ENCODE measurements at places on chromosomes 5 and 9.

DNA sequence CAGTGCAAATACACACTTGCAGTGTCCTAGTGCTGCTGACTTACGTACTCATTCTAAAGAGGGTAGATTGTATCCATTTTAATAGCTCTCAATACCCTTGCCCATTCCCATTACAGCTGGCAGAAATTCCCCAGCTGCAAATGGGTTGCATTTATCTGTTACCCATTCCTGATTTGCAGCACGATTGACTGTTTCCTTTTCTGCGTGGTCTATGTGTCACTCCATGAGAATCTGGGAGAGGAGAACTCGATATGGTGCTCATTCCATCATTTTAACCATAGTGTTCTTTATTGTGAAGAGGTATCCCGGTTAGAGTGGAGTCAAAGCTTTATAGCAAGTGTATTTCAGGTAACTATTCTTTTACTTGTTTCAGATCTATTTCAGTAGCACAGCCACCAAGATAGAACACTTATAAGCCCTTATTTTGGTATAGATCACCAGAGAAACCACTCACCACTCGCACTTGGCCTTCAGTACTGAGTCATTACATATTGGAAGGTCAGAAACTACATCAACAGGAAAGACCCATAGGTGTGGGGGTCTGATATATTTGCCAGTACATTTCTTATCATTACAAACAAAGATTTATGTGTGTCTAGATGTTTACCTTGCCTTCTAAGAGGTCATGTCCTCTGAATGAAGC lies 139.5 kb downstream of the MUSK start:
- no peak for DNase-seq

GRCh38 chr9:78167356-78167755 lies 68.5 kb upstream of the CEP78 start:
- no peak for DNase-seq

DNA sequence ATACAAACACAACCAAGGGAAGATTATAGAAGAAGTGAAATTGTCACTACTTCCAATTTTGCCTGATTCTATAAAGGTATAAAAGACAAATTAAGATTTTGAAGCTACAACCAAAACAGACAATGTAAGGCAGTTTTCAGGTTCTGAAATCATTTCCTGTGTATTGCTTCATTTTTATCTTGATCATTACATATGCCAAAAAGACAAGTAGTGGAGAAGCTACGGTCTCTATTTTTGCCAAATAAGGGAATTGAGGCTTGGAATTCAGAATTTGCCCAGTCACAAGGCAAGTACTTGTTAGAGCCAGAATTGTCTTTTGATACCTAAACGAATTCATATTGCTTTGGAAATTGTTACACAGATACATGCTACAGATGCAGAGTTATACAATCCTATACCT lies 20.6 kb downstream of the EDIL3 start:
- peak; percentile 30 for DNase-seq

- DNase-seq = no peak
These were observed 1.1 kb downstream of the SLC6A7 start for GRCh38 chr5:150190987-150191386.

- DNase-seq = no peak
These were observed 69.9 kb downstream of the HSPA4 start for GRCh38 chr5:133121611-133122150.

DNA sequence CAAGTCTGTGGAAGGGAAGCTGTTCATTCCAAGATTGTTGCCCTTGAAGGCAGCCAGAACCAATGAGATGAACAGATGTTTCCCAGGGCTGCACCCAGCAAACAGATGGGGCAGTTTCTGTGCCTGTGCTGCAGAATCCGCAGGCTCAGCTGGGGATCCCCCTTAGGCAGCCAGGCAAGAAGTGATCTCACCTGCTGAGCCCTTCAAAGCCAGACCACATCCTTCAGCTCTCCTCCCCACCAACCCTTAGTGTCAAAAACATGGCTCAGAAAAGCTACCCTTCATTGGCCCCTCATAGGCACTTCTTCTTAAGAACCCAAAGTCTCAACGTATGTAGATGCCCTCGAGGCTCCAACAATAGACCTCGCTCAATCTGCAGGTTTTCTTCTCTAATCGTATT lies 626.7 kb downstream of the CCDC171 start:
- DNase-seq = no peak

DNA sequence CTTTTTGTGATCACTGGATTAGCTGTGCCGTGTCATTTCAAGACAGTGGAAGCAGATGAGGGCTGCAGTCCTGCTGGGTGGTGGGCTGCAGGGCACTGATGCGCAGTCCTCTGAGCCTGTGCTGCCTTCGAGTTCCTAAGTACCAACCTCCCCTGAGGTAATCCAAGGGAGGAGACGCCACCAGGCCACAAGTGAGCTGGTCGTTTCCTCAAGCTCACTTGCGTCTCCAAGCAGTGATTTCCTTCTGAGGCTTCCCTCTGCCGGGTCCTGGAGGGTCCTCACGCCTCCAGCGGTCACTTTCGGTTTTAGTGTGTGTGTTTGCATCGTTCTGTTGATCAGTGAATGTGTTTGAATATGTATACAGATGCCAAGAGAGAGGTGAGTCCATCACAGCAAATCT lies 115.7 kb downstream of the TRIO start:
- no peak for DNase-seq

GRCh38 chr9:86753836-86754235 lies 193.5 kb downstream of the GAS1 start:
- DNase-seq = no peak

DNA sequence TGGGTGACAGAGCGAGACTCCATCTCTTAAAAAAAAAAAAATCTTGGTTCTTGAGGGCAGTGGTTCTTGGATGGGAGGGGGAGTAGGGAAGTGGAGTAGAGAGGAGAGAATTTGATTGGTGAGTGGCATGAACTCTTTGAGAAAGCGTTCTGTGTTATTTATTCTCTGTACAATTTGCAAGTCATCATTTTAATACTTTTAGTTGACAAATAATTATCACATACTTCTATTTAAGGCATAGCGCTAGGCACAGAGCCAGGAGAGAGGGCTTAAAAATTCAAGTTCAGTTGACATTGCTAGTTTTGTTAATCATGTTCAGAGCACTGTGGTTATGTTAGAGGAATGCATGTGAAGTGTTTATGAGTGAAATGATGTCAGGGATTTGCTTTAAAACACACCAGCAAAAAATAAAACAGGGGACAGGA lies 24.6 kb downstream of the HSDL2 start:
- no peak for DNase-seq

DNA sequence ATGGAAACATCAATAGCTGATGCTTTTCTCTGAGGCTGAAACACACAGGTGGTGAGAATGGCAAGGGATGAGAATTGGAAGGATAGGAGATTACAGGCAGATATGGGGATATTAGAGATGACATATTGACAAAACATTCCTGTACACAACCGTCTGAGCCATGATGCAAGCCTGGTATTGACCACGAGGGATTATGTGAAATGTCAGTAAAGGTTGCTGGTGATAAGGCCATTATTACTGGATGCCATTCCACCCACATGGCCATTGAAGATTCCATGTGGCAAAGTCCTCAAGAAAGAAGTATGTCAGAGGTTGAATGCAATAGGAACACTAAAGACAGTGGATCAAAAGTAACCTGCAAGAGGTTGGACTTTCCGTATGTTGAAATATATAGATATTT lies 15.7 kb downstream of the GRAMD2B start:
- DNase-seq = no peak

- no peak for DNase-seq
These were observed 700.3 kb upstream of the TYRP1 start for GRCh38 chr9:11992866-11993265.

DNA sequence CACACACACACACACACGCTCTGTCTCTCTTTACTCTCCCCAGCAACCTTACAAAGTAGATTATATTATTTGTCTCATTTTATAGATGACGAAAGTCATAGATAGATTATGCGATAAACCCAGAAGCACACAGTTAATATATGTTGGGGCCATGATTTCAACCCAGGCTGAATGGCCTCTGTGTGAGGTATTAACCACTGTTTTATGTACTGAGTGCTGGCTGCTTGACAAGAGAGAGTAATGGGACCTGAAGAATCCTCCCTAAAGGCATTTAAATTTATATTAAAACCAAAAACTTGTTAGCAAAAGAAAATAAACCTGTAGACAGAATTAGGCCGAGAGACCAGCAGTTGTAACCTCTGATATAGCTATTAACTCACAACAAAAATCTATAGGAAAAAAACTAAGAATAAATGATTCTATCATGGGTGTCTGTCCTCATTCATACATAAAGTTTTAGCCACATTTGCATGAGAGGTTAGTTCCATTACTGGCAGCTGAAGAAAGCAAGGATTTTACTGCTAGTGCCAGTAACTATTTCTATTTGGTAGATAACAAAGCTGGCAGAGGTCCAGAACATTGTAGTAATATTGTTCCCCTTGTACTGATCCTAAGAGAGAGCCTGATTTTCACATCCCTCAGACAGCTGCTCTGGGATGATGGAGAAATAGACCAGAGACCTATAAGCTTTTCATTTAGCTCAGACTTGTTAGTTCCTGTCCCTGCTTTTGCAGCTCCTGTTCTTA lies 250.9 kb downstream of the ADGRV1 start:
- DNase-seq = no peak

DNA sequence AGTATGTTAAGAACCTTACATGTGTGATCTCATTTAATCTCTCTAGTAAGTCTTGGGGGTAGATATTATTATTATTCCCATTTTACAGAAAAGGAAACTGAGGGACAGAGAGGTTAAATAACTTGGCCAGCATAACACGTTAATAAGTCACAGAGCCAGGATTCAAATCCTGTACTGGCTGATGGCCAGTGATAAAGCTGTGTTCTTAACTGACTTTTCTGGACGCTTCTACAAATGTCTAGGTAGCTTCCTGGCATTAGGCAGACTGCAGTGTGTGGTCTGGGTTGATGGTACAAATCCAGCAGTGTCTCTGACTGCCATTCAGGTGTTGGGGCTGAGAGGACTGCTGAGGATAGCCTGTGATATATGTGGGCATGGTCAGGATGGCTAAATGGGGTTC lies 125.8 kb upstream of the CXCL14 start:
- no peak for DNase-seq

DNA sequence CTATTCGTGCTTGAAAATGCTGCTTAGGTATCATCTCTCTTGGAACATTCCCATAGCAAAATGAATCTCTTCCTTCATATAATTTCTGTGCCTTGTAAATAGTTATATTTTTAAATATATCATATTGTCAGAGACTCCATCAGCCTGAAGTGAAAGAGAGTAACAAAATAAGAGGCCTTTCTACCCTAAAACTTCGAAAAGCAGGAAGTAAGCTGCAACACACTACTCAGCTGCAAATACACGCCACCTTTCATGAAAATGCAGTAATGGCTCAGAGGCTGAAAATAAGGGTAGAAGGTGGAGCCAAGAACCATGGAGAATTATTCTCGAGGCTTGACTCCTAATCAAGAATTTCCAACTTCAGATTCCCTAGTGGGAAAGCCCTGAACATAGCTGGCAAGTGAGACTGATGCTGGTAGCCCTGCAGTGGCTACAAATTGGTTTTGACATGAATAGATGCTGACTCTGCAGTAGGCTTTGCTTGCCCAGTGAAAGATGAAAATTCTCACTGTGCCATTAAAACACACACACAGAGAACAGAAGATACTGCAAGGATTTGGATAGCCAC lies 30.2 kb upstream of the PTGER4 start:
- DNase-seq = no peak

GRCh38 chr5:95261437-95262175 lies 23.3 kb downstream of the MCTP1 start:
- DNase-seq = peak; percentile 58

DNA sequence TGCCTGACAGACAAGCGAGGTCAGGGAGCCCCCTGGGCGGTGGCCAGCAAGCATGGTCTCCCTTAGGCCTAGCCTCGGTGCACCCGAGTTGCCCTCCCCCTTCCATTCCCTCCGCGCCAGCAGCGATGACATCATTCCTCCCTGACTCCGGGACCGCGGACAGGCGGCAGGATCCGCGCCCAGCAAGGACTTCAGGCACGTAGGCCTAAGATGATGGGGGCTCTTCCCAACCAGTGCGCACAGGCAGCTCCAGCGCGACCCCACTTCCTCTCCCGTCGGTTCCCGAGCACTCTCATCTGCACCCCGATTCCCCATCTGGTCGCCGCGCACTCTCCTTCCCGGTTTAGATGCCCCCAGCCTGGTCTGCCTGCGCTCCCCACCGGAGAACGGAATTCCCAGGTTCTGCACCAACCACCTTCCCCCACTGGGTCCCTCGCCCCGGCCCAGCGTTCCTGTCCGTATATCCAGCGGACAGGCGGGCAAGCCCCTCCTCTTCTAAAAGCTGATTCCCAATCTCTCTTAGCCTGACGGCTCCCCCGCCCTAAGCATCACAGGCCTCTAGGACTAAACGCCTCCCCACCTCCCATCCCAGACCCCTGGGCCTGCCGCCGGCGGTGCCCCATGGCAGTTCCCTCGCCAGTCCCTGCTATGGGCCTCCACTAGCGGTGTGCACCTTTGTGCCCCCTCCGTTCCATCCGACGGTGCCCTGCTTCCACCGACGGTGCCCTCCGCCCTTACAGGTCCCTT lies 931 bp downstream of the FAM219A start:
- peak; percentile 83 for DNase-seq

DNA sequence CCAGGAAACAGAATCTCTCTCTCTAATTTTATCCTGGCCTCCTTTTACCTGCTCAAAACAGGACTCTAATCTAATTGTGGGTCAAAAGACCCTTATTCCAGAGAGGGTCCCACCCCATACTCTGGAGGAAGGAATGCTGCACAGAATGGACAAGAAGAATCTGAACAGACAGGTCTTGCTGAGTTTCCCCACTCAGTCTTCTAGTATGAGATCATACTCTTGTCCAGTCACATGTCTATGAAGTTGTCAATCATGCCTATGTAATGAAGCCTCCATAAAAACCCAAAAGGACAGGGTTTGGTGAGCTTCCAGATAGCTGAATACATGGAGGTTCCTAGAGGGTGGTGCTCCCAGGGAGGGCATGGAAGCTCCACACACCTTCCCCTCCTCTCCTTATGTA lies 123.9 kb upstream of the FER start:
- DNase-seq = no peak

DNA sequence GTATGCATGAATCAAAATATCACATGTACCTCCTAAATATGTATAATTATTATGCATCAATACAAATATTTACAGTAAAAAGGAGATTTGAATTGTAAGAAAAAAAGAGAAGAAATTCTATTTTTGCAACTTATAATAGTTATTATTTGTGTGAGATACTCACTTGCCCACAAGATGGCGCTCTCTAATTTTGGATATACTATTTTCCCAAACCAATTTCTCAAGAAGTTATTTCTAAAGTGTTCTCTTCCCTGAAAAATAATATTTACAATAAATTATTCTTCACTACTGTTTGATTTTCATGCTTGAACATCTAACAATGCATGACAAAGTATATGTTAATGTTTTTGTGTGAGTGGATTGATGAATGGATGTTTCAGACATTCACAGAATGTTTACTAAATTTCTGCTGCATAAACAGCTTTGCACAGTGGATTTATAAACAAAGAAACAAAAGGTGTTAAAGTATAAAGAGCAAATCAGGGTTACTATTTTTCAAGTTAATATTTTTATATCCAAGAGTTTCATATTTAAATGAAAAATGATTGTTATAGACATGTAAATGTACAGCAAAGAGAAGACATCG lies 503.4 kb downstream of the PDE4D start:
- DNase-seq = peak; percentile 37
